ENCODE measurements at places on chromosomes 7 and 10. TPM values are rescaled to one million over a fixed set of nuclear protein-coding genes. Genes with fewer than 3 reads are reported as not detected.

Gene PAPOLB
- total RNA-seq, result 0.40 TPM

Gene STEAP1B
- total RNA-seq, result 0.47 TPM

Gene C1QL3
- total RNA-seq, result not detected

Gene HOXA13
- 12.1 TPM for total RNA-seq

Gene OR2A12
- not detected for total RNA-seq

Gene NODAL
- total RNA-seq, result not detected

Gene ACTA2
- 2.7 TPM for total RNA-seq

Gene PLCE1
- total RNA-seq, result 11.4 TPM

Gene PTPRE
- total RNA-seq, result 5.0 TPM

Gene HOXA1
- total RNA-seq, result 1.4 TPM

Gene MYOZ1
- 0.17 TPM for total RNA-seq

Gene GPR15LG
- not detected for total RNA-seq

Gene PNLIPRP3
- not detected for total RNA-seq

Gene ZNF862
- 15.1 TPM for total RNA-seq

Data from PC-3 (cell line).